ENCODE measurements at places on chromosomes 7 and 10. TPM values are rescaled to one million over a fixed set of nuclear protein-coding genes. Genes with fewer than 3 reads are reported as not detected.

Gene DYNC1I1
- not detected for total RNA-seq

Gene SLC18A3
- total RNA-seq, result not detected

Gene AGR2
- not detected for total RNA-seq

Gene VIPR2
- total RNA-seq, result not detected

DNA sequence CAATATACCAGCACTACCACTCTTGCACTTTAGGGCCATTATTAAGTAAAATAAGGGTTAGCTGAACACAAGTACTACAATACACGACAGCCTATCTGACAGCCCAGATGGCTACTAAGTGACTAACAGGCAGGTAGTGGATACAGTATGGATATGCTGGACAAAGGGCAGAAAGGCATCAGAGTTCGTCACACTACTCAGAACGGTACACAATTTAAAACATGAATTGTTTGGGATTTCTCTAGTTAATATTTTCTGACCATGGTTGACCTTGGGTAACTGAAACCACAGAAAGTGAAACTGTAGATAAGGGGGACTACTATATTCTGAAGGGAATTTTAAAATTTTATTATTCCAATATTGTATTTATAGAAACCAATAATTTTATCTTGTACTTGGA, 101.3 kb upstream of the SKAP2 start:
- H3K4me3 ChIP-seq, result no peak overlapping the region
- no peaks in the 10 kb centered on the region for H3K36me3 ChIP-seq
- no peak for DNase-seq
- no peak overlapping the region for H3K27ac ChIP-seq
- peaks cover 1% of the 10 kb centered on the region for H3K27me3 ChIP-seq

- H3K27me3 ChIP-seq, result no peaks in the 10 kb centered on the region
- no peak for DNase-seq
- no peaks in the 10 kb centered on the region for H3K36me3 ChIP-seq
- no peak overlapping the region for H3K4me3 ChIP-seq
Observed at GRCh38 chr10:51640120-51640819, 59.1 kb downstream of the CSTF2T start.

- H3K4me1 ChIP-seq, result peaks cover 29% of the 10 kb centered on the region
- no peaks in the 10 kb centered on the region for H3K36me3 ChIP-seq
- DNase-seq, result peak; percentile 32
- H3K27ac ChIP-seq, result peak overlapping the region; percentile 39
- no peaks in the 10 kb centered on the region for H3K27me3 ChIP-seq
Observed at GRCh38 chr10:98957801-98958200, 277.9 kb downstream of the HPSE2 start.

DNA sequence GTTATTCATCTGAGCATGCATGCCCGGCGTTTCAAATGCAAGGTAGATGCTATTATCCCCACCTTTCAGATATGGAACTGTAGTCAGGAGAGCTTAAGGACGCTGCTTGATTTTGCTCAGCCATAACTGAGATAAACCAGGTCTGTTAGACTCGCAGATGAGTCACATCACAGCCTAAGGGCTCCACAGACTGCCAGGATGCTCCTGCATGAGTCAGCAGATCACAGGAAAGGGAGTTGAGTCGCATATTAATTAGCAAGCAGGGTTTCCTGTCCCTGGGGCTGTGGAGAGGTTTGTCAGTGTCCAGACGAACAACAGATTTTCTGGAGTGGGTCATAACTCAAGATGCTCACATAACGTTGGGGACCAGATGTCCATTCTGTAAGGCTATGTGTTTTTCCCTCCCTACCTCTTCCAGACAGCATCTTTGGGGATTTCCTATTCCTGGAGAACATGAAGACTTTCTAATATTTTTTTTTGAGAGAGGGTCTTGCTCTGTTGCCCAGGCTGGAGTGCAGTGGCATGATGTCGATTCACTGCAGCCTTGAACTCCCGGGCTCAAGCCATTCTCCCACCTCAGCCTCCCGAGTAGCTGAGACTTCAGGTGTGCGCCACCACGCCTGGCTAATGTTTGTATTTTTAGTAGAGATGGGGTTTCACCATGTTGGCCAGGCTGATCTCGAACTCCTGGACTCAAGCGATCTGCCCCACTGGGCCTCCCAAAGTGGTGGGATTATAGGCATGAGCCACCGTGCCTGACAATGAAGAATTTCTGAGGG, 36.7 kb downstream of the PFKFB3 start:
- peak overlapping the region; percentile 46 for H3K4me3 ChIP-seq
- DNase-seq, result peak; percentile 99
- peak overlapping the region; percentile 80 for H3K27ac ChIP-seq

GRCh38 chr7:17871815-17872533, 68.3 kb downstream of the SNX13 start:
- peaks cover 38% of the 10 kb centered on the region for H3K36me3 ChIP-seq
- no peaks in the 10 kb centered on the region for H3K27me3 ChIP-seq
- H3K4me1 ChIP-seq, result no peaks in the 10 kb centered on the region
- H3K4me3 ChIP-seq, result no peak overlapping the region
- H3K27ac ChIP-seq, result no peak overlapping the region

DNA sequence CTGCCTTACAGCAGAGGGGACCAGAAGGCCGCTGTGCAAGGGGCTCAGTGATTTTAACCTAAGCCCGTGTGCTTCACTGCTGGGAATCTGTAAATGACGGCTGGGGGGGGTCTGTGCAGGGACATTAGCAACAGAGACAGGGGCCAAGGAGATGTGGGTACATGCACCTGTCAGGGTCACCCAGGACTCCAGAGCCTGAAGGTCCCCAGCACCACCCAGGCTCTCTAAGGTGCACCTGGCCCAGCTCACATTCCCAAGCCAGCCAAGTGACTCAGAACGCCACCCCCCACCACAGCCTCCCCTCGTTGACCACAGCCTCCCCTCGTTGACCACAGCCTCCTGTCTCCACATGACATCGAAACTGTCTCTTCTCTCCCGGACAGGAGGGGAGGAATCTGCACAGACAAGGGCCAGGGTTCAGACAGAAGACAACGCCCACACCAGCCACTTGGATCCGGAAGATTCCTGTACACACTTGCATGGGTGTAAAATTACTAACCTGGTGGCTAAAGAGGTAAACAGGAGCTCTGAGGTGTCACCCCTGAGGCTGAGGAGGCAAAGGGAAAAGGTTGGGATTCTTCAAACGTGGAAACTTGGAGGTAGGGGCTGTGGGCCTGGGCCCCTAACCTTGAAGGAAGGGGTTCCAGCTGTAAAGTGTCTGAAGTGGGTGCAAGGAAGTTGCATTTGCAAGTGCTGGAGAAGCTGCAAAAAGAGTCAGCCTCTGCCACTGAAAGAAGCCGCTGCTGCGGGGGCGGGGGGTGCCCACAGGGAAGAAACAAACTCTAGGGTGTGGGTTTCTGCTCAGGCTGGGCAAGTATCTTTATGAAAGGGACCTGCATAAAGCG, 27.0 kb downstream of the CALML3 start:
- no peak overlapping the region for H3K27ac ChIP-seq
- H3K4me1 ChIP-seq, result peaks cover 13% of the 10 kb centered on the region
- H3K27me3 ChIP-seq, result no peaks in the 10 kb centered on the region
- H3K36me3 ChIP-seq, result no peaks in the 10 kb centered on the region
